Gastroesophageal sphincter (tissue), 4 donors: ENCODE measurements at places on chromosomes 11 and 22.

GRCh38 chr22:29702000-29702930 is 17.5 kb upstream of the CABP7 start:
- ATAC-seq: no peak

- no peak for ATAC-seq
These were observed 9.0 kb upstream of the RAG1 start for GRCh38 chr11:36558571-36559413.

DNA sequence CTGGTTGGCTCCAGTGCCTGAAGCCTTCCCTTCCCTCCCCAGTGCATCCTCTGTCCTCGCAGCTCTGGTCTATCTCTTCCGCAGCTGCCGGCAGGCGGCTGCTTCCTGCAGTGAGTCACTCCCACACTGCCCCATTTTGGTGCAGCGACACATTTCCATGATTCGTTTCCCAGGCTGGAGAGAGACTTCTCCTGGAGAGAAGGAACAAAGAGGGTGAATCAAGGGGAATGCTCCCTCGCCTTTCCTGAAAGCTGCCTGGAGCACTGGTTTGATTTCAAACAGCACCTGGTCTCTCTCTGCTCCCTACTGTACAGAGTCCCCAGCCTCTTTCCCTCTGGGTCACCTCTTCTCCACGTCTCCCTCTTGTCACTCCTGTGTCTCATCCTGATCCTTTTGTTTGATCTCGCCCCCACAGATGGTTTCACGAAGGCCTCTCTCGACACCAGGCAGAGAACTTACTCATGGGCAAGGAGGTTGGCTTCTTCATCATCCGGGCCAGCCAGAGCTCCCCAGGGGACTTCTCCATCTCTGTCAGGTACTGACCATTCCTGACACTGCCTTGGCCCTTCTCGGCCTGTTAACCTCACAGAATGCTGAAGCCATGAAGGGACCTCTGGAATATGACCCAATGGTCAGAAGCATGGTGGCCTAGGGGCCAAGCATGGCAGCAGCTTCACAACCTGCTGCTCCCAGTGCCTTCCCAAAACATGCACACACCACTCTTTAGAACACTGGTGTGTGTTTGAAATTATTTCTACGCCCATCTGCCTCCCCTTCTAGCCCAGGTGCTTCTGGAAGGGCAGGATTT is at the start of gene TMA7B:
Gene TMA7B (plus strand): TSS at position 758 of the 808 bp plus-strand sequence. CDS start 3,978 bp downstream, outside the sequence.
- ATAC-seq: no peak

DNA sequence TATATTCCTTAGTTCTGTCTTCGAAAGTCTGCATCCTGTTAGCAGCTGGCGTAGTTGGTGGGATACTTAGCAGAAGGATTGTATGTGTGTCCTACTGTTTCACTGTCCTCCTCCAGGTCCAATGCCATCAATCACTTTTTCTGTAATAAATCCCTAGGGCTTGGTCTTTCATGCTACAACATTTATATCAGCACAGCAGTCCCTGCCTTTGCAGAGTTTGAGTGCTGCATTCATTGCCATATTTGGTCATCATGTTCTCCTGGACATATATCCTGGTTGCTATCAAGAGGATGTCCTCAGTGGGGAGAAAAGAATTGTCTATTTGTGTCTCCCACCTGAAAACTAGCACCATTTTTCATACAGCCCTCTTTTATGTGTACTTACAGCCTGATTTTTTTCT is 67.0 kb downstream of the OR5AK2 start:
- no peak for ATAC-seq

GRCh38 chr11:75827562-75827961 is 12.6 kb downstream of the UVRAG start:
- no peak for ATAC-seq

DNA sequence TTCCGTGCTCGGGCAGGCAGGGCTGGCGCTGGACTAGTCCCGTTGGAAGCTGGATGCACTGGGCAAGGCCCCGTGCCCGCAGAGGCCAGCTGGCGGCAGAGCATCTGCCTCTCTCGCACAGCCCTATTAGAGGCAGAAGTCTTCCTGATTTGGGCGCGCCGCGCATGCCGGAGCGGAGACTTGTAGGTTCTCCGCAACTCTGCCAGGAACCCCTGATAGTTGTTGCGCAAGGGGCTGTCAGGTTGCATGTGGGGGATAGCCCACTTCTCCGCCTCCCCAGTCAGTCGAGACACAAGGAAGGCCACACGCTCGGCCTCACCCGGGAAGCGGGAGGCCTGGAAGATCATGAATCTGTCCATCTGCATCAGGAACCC is 1.2 kb downstream of the RTL6 start:
- no peak for ATAC-seq

DNA sequence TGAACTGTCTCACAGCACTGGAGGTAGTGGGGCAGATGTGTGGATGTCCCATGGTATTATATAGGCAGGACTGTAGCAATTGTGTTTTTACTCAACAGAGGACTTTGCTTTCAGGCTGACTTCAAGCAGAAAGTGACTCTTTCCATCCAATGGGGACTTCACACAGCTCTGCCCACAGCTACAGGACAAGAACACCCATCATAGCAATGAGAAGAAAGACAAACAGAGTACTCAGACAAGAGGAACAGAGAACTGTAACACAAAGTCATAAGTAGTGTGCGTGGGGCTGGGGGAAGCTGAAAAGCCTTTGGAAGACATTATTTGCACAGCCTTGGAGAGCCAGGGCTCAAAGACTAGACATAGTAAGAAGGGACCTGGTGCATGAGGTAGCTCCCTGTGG is 70.3 kb downstream of the CCDC81 start:
- ATAC-seq: no peak

GRCh38 chr11:70743941-70744351 is 345.6 kb downstream of the CTTN start:
- ATAC-seq: no peak
